ENCODE measurements at places on chromosomes 13 and 19.

GRCh38 chr13:102763741-102764140, 9.8 kb downstream of the TEX30 start:
- no peak for DNase-seq

DNA sequence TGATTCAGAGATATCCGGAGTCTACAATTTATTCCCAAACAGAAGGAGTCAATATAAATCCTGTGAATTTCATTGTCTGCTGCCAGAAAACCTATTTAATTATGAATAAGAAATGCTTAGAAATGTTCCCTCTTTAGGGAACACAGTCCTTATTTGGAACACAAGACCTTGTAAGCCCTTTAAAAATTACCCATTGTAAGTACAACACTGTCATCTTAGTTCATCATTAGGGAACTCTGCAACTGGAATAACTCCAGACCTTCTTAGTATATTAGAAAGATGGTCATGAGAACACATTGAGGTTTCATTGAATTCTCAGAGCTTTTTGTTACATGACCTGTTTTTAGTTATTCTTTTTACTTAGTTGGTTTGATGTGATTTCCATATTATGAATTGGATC, 548.5 kb upstream of the KLF12 start:
- no peak for DNase-seq

- no peak for DNase-seq
Observed at GRCh38 chr19:1970806-1971502, 30.0 kb downstream of the CSNK1G2 start.

GRCh38 chr19:2529473-2529918, 53.6 kb downstream of the GADD45B start:
- DNase-seq, result no peak

DNA sequence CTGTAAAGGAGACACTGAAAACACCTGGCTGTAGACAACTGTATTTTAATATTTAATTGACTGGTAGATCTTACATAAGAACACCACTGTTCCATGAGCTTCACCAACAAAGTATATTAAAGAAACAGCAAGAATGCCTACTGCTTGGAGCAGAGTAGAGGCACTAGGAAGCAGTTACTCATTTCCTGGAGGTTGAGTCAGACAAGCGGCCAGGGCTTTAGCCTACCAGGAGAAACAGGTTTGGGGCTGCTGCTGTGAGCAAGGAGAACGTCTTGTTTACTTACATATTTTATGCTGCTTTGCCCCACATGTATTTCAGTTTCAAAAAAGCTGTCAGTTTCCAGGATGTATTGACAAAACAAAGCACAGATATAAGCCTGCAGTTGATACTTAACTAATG, 33.4 kb downstream of the ALG5 start:
- no peak for DNase-seq

GRCh38 chr13:100512422-100512821, 76.2 kb downstream of the GGACT start:
- DNase-seq, result no peak

DNA sequence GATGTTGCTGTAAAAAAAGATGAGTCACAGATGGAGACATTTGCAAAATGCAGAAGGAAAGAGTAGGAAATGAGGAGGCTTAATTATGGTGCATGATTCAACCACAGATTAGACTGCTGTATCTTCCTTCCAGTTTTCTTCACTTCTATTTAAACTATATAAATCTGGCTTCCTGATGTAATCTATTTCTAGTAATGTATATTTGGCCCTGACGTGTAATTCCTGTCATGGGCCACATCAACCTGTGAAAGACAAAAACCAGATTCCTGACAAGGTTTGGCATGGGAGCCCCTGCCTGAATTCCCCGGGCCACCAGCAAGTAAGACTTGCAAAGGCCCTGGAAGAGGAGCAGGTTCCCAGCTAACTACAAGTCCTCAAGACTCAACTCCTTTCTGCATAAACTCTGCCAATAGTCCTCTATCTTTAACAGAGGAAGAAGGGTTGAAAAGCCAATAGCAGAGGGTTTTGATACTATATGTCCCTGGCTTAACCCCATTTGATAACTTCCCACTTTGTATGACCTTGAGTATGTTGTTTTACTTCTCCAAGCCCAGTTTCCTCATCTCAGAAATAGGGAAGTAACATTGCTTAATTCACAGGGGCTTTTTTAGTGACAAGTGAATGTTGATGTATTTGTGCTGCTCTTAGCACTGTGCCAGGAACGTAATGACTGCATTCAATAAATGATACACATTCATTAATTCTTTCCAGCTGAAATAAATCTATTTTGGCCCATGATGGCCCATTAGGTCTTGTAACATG, 172.7 kb downstream of the SPRY2 start:
- DNase-seq, result no peak

DNA sequence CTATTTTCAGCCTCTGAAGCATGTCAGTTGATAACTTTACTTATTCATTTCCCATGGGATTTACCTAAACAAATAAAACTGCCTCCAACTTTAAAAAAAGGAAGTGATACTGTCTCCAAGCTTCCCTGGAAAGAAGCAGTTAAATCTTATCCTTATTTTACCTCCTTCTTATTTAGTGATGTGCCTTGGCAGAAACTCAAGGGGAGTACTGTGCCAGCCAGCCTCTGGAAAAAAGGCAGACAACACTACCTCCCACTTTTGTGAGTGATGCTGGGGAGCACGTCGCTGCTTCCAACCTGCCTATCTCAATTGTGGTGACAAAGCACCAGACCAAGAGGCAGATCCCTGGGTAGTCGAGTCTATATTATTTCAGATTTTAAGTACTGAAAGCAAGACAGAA, 765.6 kb downstream of the DIAPH3 start:
- DNase-seq, result no peak

GRCh38 chr19:8361921-8362793, 1.8 kb upstream of the ANGPTL4 start:
- DNase-seq, result no peak

GRCh38 chr19:33628921-33629825, 7.4 kb downstream of the CHST8 start:
- no peak for DNase-seq

- DNase-seq, result no peak
Observed at GRCh38 chr13:105255472-105255871, 1280.0 kb downstream of the EFNB2 start.

DNA sequence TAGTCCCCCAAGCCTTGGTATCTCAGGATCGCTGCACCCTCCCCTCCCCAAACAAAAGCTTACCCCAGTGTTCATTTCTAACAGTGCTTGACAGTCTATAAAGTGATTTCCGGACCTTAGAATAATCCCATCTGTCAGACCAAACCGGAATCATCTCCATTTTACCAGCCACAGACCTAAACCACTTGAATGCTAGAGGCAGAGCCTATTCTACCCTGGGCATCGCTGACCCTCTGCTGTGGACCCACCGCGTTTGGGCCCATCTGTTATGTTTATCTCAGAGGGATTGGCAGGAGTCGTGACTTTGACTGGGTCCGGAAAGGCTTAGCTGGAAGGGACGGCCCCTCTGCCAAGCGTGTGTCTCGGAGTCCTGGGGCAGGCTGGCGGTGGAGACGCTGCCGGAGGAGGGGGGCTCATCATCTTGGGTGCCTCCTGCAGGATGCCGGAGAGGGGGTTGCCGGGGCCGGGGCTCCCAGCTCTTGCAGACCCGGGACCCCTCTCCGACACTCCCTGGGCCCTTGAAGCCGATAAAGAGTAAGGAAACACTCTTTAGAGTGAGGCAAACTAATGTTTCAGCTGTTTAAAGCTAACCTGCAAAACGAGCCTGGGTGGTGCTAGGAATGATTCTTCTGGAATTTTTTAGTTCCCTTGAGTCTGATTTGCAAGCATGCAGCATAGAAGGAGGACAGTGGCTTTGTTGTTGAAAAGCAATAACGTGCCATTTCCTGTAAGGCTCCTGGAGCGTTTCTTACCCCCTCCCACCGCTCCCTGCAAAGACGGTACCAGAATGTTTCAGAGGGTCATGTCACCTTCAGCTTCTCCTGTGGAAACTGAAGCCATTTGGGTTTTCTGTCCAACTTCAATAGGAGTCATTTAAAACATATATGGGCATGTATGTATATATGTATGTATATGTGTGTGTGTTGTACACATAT, 1.3 kb downstream of the SLC25A42 start:
- no peak for DNase-seq

DNA sequence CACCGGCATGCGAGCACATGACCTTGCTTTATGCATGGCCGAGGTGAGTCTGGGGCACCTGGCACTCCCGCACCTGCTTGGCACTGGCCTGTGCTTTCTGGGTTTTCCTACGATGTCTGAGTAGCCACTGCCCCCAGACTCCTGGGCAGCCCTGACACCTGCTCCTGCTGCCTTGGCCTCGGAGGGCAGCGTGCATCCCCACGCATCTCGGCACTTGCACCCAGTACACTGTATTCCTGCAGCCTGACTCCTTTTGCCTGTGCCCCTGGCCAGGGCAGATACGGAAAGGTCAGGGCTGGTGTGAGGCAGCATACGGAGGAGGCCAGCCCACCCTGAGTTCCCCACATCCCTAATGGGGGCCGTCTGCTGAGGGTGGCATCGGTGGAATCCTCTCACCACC, 340.6 kb downstream of the TEX29 start:
- DNase-seq, result no peak

- no peak for DNase-seq
Observed at GRCh38 chr19:54100561-54100960, at the start of gene OSCAR. TSS of gene OSCAR (minus strand) at chr19:54100803. CDS start at chr19:54100792, 11 bp downstream.

DNA sequence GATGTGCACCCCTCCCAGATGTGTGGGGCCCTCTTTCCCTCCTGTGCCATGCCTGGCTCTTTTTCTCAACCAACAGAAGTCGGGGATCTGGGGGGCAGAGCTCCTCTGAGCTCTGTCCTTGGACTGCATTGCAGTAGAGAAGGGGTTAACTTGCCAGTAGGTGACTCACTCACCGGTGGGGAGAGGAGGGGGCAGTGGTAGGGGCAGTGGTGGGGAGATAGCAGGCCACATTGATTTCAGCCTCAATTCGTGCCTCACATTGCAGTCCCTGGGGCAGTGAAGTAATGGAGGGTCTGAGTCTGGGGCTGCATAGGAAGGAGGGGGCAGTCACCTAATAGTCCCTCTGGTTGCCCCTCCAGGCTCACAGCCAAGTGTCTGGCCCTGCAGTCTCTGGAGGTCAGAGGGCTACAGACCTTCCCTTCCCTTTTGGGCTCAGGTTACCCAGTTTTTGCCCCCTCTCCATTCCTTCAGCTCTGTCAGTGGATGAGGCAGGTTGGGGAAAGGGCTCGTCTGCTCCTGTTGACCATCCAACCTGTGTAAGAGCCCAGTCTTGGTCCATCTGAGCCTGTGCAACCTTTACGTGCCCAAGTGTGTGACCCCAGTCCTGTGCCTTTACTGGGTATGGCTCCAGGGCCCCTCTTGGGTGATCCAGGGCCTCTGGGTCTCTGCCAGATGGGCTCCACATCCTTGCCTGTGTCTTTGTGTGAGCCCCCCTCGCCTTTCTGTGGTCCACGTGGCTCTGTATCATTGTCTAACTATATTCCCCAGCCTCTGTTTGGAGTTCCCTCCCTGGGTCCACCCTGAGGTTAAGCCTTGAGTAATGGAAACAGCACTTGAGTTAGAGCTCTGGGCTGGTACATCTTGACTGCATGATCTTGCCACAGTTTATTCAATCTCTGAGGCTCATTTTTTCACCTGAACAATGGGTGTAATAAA, 13.0 kb downstream of the CIC start:
- no peak for DNase-seq

DNA sequence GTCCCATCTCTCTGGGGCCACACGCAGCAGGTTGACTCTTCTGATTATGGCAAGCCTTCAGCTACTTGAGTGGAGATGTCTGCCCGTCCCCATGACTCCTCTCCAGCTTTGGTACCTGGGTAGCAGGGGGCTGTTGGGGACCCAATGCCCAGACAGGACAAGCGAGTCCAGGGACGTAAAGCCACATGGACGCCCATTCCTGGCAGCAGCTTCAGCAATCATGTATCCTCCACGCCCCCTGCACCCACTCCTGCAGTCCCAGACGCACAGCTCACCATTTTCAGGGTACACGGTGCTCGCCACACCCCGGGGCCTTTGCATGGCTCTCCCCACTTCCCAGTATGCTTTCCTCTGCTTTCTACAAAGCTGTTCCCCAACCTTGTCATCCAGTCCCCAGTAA, 22.0 kb upstream of the VSTM2B start:
- no peak for DNase-seq

- no peak for DNase-seq
Observed at GRCh38 chr13:40228496-40228895, 437.9 kb downstream of the FOXO1 start.

DNA sequence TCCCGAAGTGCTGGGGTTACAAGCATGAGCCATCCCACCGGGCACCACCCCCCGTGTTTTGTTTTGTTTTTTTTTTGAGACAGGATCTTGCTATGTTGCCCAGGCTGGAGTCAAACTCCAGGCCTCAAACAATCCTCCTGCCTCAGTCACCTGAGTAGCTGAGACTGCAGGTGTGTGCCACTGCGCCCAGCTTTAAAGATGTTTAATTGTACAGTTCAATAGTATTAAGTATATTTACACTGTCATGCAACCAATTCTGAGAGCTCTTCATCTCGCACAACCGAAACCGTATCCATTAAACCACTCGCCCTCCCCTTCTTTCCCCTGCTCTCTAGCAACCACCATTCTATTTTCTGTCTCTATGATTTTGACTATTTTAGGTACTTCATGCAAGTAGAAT, 15.6 kb downstream of the NUCB1 start:
- no peak for DNase-seq

DNA sequence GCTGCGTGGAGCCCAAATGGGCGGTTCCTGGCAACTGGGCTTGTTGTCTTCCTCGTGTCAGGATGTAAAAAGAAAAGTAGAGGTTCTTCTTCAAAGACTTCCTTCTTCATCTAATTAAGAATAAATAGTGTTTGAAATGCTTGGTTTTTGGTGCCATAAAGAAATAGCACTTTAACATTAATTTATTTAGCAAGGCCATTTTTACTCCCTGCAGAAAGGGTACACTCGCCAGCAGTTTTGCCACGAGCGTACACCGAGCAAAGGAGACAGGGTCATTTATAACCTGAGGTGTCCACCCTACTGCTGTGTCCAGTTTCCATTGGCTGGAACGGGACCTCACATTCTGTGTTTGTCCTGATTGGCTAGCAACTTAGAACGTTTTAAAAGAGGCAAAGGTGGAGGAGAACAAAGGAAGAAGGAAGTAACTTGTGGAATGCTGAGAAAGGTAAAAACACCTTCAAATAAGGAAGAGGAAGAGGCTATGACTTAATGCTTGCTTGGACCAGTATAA, 21.8 kb upstream of the OR10H1 start:
- DNase-seq, result no peak

DNA sequence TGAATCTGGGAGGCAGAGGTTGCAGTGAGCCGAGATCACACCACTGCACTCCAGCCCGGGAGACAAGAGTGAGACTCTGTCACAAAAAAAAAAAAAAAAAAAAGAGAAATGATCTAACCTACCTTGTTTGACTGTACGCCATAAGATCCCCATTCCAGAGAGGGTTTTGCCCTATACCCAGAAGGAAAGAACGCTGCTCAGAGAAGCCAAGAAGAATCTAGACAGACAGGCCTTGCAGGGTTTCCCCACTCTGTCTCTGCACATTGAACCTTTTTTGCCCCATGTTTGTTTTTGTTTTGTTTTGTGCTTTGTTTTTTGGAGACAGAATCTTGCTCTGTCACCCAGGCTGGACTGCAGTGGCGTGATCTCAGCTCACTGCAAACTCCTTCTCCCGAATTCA, 7.4 kb upstream of the MAP1S start:
- no peak for DNase-seq

GRCh38 chr19:31127134-31127967, 221.9 kb downstream of the TSHZ3 start:
- DNase-seq, result no peak

Measured in T-helper 17 cell (primary cell).